ENCODE measurements at places on chromosomes 7 and 10.

- DNase-seq = no peak
These were observed 45.1 kb downstream of the ST8SIA6 start for GRCh38 chr10:17409170-17409733.

- DNase-seq = no peak
These were observed 164.9 kb upstream of the EEPD1 start for GRCh38 chr7:35988105-35988504.

- DNase-seq = no peak
These were observed 119.1 kb upstream of the WDR11 start for GRCh38 chr10:120732067-120732466.

- DNase-seq = no peak
These were observed 15.0 kb upstream of the IMPDH1 start for GRCh38 chr7:128424686-128425275.

GRCh38 chr7:91265693-91266066, 1.4 kb downstream of the FZD1 start:
- no peak for DNase-seq

- DNase-seq = no peak
These were observed 28.9 kb upstream of the RBM20 start for GRCh38 chr10:110615057-110615747.

- no peak for DNase-seq
These were observed 131.0 kb upstream of the EEPD1 start for GRCh38 chr7:36021917-36022550.

DNA sequence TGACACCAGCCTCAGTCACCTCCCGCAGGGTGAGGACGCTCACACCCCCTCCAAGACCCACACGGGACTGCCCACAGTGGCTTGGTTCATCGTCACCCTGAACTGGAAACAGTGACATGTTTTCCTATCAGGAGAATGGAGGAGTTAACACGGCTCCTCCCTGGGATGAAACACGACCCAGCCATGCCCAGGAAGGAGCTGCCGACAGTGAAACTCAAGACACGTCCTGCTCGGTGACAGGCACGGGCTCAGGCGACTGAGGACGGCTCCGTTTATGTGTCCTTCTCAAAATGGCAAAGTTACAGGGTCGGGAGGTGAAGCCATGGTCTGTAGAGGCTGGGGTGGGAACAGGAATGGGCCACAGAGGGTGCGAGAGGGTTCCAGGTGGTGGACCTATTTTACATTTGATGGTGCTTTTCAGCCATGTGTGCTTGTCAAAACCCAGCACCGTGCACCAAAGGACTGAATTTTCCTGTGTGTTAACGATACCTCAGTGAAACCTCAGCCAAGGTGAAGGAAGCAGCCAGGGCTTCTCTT, 272.4 kb downstream of the ADARB2 start:
- no peak for DNase-seq

DNA sequence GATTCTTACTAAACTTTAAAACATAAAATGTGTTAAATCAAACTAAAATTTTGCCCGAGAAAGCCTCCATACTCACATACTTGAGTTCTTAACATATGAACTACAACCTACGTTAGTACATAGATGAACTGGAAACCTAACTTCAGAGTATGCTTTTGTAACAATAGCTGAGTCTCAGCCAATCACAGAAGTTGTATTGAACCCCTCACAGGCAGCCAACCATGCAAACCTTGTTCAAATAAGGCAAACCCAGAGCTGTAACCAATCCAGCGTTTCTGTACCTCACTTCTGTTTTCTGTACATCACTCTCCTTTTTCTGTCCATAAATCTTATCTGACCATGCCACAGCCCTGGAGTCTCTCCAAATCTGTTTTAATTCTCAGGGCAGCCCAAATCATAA, 157.3 kb upstream of the COL1A2 start:
- DNase-seq = no peak

DNA sequence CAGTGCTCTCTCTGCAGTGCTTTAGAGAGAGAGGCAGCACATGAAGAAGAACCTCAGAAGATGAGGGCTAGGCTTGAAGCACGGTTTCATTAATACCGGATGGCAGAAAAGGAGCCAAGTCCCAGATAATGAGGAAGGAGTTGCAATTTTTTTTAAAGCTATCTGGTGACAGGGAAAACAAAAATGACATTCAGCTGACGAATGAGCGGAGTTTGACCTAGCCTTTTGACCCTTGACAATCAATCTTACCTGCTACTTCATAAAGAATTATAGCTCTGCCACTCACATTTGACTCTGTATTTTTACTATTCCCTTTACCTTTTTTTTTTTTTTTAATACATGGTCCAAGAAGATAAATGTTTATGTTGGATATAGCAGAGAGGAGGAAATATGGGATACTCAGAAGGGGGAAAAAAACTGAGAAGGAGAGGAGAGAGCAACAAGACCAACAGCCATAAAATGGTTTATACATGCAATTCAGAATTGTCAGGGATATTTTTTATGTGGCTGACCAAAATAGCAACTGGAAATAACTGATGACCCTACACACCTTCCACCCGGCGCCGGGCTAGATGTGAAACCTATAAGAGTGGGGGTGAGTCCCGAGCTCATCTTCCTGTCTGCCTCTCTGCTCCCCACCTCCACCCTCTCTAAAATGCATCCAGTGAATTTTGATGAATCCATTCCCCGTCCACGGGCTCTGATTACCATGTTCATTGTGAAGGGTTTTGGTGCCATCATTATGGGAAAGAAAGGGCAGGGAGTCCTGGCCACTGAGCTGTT, 274.4 kb upstream of the YAE1 start:
- DNase-seq = no peak

DNA sequence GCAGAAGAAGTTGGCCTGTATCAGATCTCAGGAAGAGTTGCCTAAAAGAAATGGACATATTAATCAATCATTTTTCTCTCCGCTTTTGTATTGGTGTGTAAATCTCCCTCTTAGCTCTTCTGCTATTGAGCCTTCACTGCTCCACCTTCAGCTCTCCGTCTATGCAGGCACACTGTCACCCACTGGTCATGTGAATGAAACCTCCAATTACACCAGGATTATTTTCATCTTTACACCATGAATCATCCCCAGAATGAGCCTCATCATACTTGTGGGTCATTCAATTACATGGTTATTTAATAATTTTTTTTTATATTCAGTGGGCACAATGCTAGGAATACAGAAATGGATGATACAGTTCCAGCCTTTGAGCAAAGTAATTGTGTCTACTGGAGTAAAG, 92.6 kb downstream of the LRRC4 start:
- DNase-seq = no peak

- no peak for DNase-seq
These were observed 23.9 kb downstream of the SEM1 start for GRCh38 chr7:96685755-96686154.

- no peak for DNase-seq
These were observed 69.4 kb downstream of the CARD11 start for GRCh38 chr7:2974093-2974819.

DNA sequence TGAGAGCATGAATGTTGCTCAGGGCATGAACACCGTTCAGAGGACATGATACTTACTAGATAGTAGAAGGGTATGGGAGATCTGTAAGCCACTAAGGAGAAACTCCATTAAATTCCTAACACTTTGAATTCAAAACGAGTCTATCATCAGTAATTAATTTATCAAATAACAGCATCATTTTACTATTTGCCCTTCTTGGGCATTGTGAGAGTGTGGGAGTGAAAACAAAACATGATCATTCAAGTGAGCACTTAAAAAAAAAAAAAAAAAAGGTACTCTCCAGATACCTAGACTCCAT, 20.5 kb upstream of the ASB15 start:
- DNase-seq = no peak

DNA sequence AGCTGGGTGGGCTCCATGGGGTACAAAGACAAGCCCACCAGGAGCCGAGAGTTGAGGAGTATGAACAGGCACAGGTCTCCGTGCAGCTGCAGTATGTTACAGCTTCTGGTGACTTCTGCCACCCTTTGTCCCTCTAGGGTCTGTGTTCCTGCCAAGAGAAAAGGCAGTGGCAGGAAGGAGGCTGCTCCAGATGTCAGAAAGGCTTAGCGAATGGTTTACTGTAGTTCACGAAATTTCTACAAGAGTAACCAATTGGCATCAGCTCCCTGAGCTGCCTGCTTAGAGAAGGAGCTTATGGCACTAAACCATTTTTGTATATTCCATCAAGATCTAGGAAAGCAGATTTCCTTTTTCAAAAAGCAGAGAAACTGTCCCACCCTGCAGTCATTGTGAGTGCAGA, 48.2 kb upstream of the TMEM72 start:
- no peak for DNase-seq

DNA sequence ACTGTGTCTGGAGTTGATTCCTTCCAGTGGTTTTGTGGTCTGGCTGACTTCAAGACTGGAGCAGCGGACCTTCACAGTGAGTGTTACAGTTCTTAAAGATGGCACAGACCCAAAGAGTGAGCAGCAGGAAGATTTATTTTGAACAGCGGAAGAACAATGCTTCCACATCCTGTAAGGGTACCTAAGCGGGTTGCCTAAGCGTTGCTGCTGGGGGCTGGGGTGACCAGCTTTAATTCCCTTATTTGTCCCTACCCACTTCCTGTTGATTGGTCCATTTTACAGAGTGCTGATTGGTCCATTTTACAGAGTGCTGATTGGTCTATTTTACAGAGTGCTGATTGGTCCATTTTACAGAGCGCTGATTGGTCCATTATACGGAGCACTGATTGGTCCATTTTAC, 13.2 kb downstream of the AKR1B15 start:
- no peak for DNase-seq

- DNase-seq = no peak
These were observed 32.9 kb downstream of the ZNF775 start for GRCh38 chr7:150412016-150412415.
